ENCODE measurements at places on chromosomes 6 and 20.

- DNase-seq, result peak; percentile 12
These were observed 165.0 kb upstream of the PLCB4 start for GRCh38 chr20:8903655-8904605.

DNA sequence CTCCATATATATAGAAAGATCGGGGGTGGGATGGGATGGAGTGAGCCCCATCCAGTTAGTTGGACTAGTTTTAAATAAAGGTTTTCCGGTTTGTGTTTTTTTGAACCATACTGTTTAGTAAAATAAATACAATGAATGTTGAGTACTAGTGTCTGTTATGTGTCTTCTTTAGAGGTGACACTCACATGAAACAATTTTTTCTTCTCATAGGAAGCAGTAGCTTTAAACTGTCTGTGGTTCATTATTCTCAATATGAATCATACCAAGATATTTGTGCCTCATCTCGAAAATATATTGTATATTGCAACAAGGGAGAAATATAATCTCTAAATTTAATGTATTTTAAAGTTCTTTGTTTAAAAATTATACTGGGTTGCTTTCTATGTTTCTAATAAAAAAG is 33.4 kb downstream of the HSF2 start:
- no peak for DNase-seq

DNA sequence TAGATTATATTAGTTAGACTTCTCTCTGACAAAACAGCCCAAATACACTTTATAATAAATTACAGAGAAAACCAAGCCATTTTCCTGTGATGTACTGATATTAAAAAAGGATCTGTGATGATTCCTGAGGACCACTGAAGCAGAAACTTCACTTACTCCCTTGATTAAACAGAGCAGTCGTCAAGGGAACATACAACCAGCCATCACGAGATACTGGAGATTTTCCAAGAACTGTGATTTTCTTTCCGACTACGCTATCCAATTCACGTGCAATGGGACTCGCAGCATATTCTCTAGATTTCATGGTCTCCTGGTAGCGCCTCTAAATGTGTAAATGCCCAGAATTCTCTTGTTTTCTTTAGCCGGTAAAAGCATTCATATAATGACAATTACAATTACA is 377.4 kb downstream of the PHF3 start:
- peak; percentile 15 for DNase-seq

DNA sequence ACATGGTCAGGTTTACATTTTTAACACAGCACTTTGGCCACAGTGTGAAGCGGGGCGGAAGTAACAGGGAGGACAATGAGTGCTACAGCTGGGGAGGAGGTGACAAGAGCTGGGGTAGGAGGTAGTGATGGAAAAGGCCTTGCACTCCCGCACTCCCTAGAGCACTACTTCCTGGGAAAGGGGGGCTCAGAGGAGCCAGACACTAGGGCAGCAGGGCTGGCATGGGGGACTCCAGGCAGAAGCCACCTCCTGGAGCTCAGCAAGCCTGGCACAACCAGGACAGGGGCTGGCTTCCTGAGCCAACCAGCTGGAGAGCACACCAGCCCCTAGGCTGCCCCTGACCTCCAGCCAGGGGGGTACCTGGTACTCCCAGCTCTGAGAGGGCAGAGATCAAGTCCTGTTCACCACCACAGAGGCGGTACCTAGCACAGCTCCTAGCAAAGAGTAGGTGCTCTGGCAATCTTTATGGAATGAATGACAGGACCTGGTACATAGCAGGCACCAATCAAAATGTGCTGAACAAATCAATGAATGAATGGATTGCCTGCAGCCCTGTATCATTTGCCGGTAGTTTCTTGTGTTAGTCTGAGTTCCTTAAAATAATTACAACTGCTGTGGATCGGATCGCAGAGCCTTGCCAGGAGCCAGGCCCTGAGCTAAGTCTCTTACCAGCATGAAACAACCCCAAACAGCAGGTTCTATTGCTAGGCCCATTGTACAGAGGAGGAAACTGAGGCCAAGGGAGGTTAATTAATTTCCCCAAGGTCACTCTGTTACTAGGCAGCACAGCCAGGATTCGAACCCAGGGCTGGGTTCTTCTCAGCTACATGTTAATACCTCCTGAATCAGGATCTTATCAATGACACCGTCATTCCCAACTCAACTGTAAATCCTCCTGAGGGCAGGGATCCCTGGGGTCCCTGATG is 15.5 kb downstream of the NOL4L start:
- DNase-seq, result no peak

DNA sequence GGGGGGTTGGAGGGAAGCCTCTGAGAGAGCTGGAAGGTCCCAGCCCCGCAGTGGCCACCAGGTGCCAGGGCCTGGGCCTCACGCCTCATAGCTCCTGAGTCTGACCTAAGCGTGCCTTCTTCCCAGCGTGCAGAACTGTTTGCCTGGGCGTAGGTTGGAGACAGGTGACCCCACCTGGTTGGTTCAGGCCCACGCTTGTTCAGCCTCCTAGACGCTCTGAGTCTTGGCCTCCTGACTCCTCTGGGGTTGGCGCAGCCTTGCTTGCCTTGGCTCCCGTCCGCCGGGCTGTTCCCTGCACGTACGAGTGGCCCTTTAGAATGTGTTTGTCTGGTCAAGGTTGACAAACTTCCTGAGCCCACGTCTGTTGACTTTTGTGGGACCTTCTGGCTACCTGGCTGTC is 70.8 kb downstream of the EYA2 start:
- DNase-seq, result no peak

GRCh38 chr6:111549746-111550145 is 55.9 kb downstream of the TRAF3IP2 start:
- no peak for DNase-seq

DNA sequence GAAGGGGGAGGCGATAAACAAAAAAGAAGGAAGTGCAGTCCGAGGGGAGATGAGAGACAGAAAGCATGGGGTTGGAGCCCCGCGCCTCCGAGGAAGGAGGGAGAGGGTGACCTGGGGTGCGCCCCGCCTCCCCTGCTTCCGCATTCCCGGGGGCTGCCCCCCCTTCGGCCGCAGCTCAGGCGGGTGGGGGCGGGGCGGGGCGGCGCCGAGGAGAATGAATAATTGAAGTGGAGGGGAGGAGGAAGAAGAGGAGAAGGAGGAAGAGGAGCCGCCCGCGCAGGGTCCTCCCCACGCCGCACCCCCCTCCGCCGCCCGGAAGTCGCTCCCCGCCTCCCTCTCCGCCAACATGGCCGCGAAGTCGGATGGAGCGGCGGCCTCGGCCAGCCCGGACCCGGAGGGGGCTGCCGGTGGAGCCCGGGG is at the start of gene XKR7:
Gene XKR7, plus strand, starts transcription at position 322 of the 420 bp plus-strand sequence. Its CDS starts 25 bp downstream, at position 347.
- no peak for DNase-seq

- DNase-seq, result peak; percentile 71
These were observed 71.9 kb downstream of the TBC1D7 start for GRCh38 chr6:13256266-13257001.

- DNase-seq, result no peak
These were observed 57.2 kb downstream of the MTFR2 start for GRCh38 chr6:136192902-136193301.

GRCh38 chr20:14288341-14289330 is 48.8 kb downstream of the FLRT3 start:
- no peak for DNase-seq

- DNase-seq, result no peak
These were observed 64.6 kb upstream of the ADGRF1 start for GRCh38 chr6:47106721-47107197.

DNA sequence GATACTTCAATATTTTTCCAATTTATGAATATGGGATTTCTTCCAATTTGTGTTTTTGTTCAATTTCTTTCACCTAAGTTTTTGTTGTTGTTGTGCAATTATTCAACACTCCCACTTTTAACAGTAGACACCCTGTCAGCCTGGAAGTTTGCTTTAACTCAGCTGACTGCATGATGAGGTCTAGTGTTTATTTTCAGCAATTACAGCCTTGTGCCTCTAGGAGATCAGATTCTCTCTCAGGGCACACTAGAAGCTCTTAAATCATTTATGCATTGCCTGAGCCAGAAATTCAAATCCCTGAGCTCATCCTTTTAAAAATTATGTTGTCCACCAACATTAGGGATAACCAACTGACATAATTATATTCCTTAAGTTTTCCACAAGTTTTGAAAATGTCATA is 85.7 kb downstream of the MRAP2 start:
- no peak for DNase-seq

GRCh38 chr6:37320646-37321045 is 33.1 kb upstream of the RNF8 start:
- no peak for DNase-seq

- DNase-seq, result no peak
These were observed 3.8 kb upstream of the LRRN4 start for GRCh38 chr20:6057691-6058090.

DNA sequence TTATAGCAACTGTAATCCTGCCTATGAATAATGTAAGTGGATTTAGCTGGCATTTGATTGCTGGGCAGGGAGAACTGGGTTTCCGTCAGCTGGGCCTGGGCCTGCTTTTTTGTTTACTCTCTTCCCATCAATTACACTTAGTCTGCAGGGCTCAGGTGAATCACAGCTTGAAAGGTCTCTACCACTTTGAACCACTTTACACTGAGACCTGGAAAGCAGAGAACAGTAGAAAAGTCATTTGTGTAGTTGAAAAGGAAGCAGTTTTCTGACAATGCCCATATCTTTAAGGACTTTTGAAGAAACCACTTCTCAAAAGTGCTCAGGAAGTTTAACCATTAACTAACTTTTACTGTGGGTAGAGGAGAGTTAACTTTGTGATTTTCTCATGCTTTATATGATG is 315.4 kb upstream of the SASH1 start:
- DNase-seq, result no peak

DNA sequence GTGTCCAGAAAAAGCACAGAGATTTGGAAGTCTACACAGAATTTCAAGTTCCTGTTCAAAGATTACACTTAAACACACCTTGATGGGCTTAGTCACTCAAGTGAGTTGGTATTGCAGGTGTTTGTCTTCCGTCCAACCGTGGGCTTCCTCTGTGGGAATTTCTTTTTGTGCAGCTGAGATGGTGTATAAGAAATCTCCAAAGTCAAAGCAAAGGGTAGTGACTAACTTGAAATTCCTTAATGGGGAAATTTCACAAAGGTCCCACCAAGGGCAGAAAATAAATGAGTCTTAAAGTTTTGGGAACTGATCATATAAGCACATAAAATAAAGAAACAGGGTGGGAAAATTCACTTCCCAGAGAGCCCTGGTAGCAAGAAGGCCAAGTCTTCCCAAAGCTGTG is 102.0 kb upstream of the TNFAIP3 start:
- DNase-seq, result no peak

DNA sequence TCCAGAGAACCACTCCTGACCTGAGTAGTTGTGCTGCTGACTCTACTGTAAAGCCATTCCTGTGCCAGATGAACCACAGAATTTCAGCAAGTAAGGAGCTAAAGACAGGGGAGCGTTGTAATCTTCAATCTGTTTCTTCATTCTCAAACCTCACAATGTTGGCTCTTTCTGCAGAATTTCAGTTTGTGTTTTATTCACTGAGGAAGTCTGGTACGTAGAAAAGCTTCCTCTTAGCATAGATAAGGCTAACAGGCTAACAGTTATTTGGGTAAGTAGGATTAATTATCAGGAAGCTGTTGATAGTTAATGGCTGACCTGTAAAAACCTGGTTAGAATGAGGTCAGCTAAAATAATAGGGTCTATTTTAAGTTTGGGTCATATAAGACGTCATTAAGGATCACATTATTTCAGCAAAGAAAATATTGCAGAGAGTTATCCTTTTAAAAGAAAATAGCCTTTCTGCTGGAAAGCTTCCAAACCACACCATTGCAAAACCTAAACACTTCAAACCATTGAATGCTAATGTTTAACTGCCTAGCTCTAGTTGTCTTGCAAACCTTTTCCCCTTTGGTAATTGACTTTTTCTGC is 14.1 kb upstream of the TENT5A start:
- DNase-seq, result peak; percentile 45

GRCh38 chr6:22849921-22850320 is 280.6 kb downstream of the HDGFL1 start:
- DNase-seq, result no peak

DNA sequence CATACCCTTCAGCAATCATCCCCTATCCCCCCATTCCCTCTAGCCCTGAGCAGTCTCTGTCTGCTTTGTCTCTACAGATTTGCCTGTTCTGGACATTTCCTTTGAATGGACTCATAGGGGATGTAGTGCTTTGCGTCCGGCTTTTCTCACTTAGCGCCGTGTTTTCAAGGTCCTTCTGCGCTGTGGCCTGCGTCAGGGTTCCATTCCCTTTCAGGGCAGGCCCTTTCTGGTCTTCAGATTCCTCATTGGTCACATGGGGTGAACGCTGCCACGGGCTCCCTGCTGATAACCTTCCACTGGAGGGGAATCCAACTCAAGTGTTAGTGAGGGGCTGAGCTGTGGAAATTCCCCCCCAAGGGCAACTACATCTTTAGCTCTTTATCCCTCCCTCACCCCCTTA is 36.4 kb upstream of the APCDD1L start:
- DNase-seq, result no peak

GRCh38 chr20:17229256-17229655 is 2.4 kb downstream of the PCSK2 start:
- DNase-seq, result no peak

DNA sequence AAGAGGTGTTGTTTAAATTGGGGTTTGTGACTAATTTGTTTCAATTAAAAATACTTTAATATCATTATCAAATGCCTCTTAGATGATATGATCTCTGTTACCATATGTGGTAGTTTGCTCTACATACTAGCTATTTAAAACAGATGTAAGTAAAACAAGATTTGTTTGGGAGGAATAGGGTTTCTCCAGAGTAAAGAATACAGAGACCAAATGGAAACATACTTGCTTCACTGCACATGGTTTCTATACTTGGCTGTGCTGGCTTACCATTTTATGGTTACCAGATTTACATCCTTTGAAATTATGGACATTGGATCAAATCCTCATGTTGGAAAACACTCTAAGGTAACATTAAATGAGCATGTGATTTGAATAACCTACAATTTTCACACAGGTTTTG is 588.3 kb downstream of the CD109 start:
- no peak for DNase-seq

DNA sequence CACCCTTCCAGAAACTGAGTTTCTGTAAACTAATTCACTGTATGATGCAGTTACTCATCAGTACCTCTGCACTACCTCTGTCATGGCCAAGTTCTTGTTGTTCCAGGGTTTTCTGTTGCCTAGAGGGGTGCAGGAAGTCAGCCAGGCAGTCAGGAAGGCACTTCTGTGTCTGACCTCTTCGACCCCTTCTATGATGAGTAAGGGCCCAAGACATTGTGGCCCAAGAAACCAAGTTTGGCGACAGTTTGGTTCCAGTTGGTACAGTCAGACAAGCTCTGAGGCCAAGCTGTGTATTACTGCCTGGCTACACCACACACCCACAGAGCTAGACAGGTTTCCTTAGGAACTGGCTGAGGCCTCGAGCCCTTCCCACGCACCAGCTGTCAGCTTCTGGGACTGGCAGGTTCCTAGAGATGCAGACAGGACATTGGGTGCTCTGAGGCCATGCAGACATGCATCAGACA is 41.2 kb downstream of the TRAF3IP2 start:
- no peak for DNase-seq

GRCh38 chr6:56387621-56388414 is 140.4 kb upstream of the COL21A1 start:
- no peak for DNase-seq

DNA sequence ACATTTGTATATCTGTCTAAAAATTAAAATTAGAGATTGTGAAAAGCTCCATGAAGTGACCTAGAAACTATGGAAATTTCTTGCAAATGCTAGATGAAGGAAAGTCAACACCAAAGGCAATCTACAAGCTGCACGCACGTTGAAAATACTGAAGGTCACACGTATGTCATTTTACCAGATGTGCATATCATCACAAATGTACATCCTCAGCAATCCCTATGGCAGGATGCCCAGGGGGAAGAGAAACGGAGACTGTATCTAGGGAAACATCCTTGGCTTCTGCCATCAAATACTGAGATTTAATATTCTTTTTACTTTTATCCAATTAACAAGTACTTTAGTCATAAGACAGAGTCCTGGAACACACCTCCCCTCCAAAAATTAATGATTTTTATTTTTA is 672.0 kb downstream of the RNF144B start:
- no peak for DNase-seq
